ENCODE measurements at places on chromosomes 5 and 9.
A peak's percentile ranks its signal among the peaks of the same experiment; 100 is the strongest.

DNA sequence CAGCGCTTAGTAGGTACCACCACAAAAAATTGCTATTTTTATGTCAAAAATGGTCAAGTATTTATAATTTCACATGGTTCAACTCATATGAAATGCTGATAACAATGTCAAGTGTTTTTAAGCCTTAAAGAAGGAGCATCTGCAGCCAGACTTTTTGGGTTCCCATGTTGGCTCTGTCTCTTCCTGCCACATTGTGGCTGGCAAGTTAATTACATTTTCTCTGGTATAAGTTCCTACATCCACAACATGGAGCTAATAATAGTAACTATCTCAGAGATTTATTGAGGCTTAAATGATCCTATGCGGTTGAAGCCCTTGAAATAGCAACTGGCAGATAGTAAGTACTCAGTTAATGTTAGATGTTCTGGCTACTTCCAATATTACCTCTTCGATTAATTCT is 5.4 kb downstream of the ATP10B start:
- DNase-seq, result no peak

GRCh38 chr9:79829566-79830302 is 258.0 kb downstream of the TLE4 start:
- no peak for DNase-seq

DNA sequence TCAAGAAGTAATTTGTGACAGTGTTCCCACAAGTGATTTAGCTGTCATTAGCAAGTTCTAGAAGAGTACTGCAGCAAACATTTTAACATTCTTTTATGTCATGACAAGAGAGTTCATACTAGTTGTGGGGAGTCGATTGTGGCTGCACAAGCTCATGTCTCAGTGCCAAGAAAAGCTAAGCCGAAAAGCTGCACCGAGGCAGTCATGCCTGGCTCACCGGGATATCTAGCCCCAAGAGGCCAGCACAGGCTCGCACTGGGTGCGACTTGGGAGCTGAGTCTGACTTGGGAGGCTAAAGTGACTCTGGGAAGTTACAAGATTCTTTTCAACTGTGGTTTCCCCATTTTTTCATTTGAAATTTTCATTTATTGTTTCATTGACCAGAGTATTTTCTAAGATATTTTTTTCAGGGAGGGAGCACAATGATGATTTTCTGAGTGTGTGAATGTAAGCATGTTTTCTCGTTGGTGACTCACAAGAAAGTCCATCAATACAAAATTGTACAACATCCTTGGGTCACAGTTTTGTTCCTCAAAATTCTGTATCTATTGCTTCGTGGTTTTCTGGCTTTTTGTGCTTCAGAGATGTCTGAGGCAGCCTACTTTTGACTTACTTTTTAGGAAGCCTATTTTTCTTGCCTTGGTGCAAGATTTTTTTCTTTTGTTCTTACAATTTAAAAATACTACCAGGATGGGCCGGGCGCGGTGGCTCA is 18.7 kb downstream of the CAST start:
- DNase-seq, result no peak

DNA sequence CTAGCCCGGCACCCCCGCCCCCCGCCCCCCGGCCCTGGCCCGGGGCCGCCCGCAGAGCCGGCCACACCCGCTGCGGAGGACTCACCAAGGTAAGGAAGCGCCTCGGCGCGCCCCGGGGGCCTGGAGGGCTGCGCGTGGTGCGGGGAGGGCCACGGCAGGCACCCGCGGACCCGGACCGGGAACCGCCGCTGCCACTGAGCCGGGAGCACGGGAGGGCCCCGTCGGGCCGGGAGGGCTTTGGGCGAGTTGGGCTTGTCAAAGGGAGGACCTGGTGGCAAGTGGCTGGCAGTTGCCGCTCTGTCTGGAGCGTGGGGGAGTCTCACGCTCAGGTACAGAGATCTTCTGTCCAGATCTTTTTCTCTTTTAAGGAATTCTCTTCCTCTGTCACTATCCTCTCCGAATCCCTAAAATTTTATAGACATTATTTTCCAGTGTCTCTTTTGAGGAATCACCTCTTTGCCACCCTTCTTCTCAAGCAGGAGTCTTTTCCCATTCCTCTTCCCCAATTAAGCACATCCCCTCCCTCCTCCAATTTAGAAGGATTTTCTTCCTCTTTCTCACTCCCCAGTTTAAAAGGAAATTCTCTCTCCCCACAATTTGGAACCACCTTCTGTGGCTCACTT is 11.3 kb upstream of the LHX2 start:
- DNase-seq, result no peak

DNA sequence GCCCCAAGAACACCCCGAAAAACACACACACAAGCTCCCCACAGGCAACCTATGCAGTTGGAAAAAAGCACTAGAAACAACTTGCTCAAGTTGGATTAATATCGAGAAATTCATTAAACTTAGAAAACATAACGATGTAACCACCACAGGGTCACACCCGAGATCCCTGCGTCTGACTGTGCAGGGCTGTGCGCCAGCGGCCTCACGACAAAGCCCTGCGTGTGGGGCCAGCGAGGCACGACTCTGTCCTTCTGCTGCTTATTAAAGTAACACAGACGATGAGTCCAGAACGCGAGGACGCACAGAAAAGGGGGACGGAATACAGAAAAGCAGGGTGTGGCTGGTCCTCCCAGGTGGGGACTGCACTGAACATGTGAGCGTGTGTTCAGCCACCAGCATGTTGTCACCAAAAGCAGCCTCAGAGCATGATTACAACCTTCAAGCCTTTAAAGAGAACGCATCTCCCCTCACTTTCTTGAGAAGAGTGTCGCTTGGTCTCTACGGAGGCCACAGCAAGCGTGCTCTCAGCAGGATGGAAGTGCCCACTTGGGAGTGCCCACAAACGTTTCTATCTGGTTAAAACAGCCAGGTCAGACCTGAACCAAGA is 14.4 kb downstream of the SLC12A7 start:
- DNase-seq, result no peak

DNA sequence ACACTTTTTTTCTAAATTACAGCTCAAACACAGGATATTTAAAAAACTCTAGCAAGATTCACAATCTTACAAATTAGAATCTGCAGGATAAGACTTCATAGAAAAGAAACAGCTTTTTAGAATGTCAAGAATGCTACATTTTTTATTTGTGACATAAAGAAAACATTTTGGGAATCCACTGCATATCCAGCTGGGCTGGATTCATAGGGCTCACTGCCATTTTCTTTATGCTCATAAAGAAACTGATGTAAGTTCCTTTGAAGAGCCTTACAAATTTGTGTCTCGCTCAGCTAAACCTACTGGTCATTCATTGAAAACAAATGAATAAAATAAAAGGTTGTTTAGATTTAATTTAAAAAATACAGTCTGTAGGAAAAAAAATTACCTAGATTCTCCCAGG is 332.3 kb downstream of the TRPM3 start:
- no peak for DNase-seq

- no peak for DNase-seq
Measured at GRCh38 chr5:81164936-81165335, 68.2 kb upstream of the CKMT2 start.

- no peak for DNase-seq
Measured at GRCh38 chr5:113150821-113151220, 174.2 kb downstream of the DCP2 start.

DNA sequence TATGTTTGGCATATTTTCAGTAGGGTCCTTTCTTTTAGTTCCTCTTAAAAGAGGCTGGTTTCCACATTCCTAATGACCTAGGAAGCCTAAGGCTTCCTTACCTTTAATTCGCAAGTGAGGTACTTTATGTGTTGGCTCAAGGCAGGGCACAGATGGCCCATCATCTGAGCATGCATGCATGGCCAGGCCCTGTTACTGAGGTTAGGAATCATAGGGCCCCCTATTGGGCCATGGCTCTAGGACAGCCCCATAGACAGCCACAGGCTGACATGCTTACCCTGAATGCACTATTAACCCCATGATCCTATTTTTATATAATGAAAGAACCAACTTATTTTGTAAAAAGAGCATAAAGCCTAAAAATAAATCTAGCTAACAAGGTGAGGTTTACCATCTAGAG is 271.4 kb downstream of the ELAVL2 start:
- no peak for DNase-seq

DNA sequence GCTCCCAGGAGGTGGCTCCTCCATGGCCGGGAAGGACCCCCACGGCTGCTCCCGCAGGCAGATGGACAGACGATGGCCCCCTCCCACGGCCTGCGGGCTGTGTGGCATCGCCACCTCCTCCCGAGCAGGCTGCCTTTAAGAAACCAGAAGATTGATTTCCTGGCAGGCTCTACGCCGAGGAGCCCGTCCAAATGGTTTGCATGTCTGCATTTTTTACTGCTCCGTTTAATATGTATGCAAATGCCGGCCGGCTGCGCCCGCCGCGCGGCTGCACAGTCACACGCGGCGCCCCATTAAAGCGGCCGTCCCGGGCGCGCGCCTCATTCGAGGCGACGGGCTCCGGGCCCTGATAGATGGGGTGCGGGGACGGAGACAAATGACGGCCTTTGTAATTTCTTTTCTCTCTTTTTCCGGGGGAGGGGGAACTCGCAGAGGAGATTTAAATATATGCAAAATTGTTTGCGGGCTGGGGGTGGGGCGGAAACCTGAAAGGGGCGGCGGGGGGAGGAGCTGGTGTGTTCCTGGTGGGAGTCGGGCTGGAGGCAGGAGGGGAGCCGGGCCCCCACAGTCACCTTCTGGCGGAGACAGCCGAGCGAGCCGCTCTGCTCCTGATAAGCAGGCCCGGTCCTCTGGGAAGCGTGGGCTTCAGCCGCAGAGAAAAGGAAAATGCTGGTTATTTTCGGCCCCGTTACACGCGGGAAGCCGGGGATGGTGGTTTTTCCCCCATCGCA is 158.7 kb upstream of the IER5L start:
- peak; percentile 27 for DNase-seq

GRCh38 chr5:75622564-75622963 is 11.3 kb downstream of the ANKDD1B start:
- no peak for DNase-seq

DNA sequence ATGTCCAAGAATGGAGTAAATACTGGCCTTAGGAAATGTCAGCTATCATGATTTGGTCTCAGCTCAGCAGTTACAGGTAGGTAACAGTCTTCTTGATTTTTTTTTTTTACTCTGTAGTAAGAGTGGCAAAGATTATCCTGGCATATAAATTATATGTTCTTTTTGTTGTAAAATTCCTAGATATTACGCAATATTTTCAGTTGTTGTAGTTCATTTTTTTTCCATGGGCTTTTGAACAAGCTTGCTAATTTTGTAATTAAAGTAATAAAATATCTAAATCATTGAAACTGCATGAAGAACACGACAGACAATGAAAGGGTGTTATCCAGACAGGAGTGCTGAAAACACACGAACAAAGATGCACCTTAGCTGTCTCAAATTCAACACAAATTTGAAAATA is 249.4 kb downstream of the PRDM9 start:
- no peak for DNase-seq

DNA sequence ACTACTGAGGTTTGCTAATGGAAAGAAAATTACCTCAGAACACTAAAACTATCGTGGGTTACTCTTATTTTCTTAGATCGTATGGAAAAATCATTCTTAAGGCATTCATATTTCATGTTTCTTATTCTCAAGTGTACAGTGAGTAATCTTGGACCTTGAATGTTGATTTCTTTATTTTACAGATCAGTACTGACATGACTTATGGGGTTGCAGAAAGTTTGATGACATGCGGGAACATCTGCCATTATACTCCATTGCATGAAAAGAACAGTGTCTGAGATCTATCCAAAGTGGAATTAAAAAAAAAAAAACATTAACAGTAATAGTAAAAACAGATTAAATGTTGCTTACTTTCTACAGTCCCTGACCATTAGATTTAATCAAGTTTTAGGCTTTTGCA is 1290.2 kb upstream of the WWC1 start:
- no peak for DNase-seq

DNA sequence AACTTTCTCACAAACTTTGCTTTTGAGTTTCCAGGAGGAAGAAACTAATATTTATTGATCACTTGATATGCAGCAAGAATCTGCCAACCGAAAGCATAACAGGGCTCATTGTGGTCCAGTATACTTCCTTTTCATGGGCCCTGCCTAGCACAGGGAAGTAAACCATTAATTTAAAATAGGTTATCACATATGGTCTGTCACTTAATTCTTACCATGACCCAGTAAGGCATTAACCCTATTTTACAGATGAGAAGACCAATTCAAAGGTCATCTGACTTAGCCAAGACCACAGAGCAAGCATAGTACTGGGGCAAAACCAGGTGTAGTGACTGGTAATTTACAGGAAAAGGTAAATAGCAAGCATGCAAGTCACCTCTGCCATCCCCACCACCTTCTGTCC is 336.9 kb upstream of the DMAC1 start:
- no peak for DNase-seq

GRCh38 chr9:104784098-104784497 is 20.2 kb downstream of the NIPSNAP3B start:
- DNase-seq, result no peak

- DNase-seq, result no peak
Measured at GRCh38 chr9:69572611-69573010, 99.6 kb downstream of the APBA1 start.

All from stimulated activated CD4-positive, alpha-beta T cell treated with anti-CD3 and anti-CD28 coated beads, Interleukin-12 subunit alpha, Interleukin-12 subunit beta, amount 100 ng/mL, for 4 hours (primary cell).